ENCODE measurements at places on chromosomes 16 and 17.

DNA sequence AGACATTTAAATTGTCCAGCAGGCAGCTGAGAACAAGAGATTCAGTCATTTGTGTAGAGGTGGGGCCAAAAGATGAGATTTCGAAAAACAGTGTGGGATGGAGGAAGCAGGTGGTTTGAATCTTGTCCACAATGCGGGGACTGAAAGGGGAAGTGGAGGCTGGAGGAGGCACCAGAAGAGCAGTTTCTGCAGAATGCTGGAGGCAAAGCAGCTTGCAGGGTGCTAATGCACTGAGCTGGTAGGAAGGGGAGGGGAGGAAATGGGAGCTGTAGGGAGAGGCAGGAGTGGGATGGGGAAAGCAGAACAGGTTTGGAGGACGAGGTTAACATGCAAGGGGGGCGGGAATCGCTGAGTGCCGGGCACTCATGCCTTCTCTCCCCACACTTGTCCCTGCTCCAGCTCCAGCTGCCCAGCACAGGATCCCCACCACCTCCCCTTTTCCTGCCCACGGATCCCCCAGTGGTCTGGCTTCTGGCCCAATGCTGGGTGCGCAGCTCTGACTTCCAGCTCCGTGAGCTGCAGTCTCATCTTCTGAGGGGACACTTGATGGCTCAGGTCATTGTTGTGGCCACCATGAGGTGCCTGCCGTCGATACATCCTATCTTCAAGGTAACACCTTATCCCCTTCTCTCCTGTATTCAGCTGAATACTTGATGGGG lies 9.4 kb downstream of the C17orf100 start:
- DNase-seq = no peak

DNA sequence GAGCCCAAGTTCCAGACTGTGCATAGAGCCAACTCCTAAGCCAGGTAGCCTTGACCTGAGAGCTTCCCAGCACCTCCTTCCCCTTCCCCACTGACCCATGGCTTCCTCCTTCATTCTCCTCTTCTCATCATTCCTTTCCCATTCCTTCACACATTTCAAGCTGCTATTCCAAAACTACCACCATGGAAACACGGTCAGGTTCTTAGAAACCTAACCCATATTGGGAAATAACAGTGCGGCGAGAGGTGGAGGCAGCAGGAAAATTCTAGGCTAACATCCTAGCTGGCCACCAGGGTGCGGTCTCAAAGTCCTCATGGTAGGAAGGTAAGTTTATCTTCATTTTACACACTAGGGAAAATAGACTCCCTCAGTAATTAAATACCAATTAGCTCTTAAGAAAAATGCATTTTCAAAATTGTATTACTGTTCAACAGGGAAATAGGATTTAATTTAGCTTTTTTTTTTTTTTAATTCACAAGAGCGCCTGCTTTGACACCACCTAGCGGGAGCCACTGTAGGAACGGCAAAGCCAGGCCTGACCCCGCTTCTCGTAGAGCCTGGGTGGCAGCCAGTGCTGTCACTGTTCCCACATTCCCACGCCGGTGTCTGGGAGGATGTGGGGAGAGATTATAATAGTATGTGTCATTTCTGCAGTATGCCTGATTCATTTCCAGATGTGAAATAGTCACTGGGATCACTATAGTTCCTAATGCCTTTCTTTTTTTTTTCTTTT lies 14.0 kb upstream of the SPHK1 start:
- DNase-seq = no peak

DNA sequence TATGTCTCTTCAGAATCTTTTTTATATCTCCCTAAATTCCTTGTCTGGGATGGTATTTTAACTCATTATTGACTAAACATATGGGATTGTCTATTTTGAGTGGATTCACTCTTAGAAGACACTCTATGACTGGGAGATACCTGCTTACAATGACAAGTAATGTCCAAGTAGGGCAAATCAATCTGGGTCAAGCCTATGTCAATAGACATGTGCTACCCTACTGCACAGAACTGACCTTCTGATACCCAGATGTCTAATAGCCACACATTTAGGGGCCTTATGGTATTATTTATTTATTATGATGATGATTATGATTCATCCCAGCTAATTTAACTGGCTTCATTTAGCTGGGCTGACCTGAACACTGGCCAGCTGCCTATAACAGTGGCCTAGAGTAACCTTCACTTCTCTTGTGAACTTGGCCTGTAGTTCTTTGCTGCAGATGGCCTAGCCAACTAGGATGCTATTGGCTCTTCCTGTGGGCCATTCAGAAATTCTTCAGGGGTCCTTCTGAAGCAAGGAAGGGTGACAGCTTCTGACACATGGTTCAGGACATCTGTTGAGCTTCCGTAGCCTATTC lies 138.0 kb downstream of the ANKFN1 start:
- no peak for DNase-seq

DNA sequence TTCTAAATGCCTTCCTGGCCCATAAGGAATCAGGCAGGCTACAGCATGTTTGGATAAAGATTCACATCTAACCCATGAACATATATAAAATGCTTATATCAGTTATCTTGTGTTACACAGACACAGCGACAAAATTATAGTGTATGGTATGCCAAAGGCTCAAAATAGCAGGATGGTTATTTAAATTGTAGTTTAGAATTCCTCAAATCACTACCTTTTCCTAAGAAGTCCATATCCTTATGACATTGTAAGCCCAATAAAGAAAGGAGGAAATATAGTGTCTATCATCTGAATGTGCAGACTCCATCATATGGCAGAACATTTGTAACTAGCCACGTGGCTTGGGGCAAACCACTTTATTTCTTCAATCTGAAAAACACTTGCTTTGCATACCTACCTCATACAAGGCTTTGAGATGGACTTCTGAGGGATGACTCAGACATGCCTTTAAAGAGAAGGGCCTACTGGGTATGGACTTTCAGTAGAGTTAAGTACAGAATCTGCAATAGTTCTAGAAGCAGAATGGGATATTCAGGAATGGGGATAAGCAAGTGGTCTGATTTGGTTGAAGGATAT lies 12.1 kb upstream of the DHX8 start:
- no peak for DNase-seq

DNA sequence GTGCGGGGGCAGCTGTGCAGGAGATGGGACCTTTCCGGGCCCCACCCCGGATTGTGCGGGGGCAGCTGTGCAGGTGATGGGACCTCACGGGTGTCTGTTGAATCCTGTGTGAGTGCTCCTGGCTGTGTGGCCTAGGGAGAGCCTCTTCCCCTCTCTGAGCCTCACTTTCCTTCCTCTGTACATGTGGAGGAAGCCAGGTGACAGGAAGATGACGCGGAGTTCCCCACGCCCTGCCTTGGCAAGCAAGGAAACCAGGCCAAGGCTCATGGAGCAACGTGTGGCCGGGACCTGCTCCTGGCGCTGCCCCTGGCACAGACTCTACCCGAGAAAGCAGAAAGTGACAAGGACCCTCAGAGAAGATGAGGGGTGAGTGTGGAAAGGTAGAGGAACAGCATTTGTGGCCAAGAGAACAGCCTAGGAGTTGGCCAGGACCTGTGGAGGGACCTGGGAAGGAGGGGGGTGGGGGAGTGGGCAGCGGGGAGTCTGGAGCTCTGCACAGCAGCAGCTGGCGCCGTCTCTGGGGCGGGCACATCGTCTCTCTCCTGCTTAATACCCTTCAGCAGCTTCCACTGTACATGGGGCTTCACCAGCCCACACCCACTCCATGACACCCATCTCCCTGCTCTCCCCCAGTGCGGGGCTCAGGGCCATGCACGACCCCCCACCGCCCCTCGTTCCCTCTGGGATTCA lies 38.4 kb upstream of the PABPN1L start:
- no peak for DNase-seq

DNA sequence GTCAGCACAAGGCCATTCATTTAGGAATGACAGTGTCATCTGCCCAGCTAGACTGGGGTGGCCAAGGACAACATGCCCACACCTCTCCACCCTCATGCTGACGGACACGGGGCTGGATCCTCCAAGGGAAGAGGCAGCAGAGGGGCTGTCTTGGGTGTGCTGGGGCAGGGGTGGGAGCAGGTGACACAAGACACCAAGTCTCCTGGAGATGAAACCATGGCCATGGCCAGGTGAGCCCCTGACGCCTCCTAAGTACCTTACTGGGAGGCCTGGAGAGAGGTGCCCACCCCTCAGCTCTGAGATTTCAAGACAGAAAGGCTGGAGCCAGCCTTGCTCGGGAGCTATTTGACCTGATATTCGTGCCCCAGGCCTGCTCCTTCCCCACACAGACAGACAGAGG lies 9.0 kb upstream of the RASD1 start:
- DNase-seq = no peak

- no peak for DNase-seq
Measured at GRCh38 chr17:62032480-62032879, 32.6 kb downstream of the MED13 start.

- no peak for DNase-seq
Measured at GRCh38 chr16:76748461-76749348, 442.3 kb upstream of the MON1B start.

DNA sequence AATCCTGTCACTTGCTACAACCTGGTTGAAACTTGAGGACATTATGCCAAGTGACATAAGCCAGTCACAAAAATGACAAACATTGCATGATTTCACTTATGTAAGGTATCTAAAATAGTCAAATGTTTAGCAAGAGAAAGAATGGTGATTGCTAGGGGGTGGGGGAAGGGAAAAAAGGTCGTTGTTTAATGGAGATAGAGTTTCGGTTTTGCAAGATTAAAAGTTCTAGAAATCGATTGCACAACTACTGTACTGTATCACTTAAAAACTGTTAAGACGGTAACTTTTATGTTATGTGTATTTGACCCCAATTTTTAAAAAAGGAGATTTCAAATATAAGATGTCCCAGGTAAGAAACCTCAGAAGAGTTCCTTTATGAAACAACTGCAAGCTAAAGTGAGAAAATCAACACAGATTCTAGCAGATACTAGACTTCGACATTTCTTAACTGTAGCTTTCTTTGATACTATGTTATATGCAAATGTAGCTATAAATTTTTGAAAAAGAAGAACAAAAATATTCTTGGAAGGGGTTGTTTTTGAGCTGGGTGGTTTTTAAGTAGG lies 5.9 kb downstream of the MEOX1 start:
- DNase-seq = no peak

DNA sequence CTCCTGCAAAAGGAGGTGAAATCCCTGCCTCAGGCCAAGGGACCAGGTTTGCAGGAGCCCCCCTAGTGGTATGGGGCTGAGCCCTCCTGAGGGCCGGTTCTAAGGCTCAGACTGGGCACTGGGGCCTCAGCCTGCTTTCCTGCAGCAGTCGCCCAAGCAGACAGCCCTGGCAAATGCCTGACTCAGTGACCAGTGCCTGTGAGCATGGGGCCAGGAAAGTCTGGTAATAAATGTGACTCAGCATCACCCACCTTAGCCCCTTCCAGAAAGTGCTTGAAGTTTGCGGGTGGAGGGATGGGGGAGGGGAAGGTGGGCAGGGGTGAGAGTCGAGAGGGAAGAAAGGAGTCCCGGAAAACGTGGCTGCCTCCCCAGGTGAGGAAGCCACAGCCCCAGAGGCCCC lies 2.1 kb downstream of the MC1R start:
- no peak for DNase-seq

GRCh38 chr16:75942936-75943335 lies 216.6 kb upstream of the CPHXL start:
- no peak for DNase-seq

DNA sequence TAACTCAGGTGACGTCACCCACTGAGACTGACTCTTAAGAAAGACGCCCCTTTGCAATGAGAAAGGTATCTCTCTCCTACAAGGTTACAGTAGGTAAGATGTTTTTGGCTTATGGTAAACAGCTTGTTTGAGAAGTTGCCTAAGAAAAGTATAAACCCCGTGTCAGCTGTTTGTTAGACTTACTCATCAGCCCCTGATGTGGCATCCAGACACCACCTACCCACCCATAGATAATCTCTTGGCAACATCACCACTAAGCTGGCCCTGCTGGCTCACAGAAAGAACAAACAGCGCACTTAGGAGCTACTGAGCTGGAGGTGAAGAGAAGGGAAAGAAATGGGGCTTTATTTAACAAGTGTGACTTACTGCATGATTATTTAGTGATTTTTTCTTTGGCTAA lies 121.0 kb downstream of the PARN start:
- no peak for DNase-seq

- no peak for DNase-seq
Measured at GRCh38 chr17:20999841-21000532, 42.8 kb downstream of the USP22 start.

- no peak for DNase-seq
Measured at GRCh38 chr17:2694381-2695242, 17.0 kb downstream of the CLUH start.

DNA sequence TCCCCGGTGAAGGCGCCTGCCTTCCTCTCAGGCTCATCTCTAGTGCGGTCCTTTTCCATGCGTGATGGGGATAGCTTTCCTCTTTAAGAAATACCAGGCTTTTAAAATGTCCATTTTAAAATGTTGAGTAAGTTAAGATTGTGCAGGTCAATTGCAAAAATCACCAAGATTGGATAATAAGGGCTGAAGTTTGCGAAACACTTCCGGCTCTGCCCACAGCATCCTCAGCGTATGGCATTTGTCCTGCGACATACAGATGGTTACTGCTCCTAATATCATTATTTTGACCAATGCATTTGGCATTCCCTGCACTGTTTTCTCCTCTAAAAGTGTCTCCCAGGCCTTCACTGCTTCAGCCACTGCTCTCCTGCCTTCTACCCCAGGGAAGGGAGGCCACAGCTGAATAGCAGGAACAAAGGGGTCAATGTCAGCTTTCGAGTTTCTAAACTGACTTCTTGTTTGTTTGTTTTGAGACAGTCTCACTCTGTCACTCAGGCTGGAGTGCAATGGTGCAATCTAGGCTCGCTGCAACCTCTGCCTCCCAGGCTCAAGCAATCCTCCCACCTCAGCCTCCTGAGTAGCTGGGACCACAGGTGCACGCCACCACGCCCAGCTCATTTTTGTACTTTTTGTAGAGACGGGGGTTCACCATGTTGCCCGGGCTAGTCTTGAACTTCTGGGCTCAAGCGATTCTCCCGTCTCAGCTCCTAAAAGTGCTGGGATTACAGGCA lies 91.9 kb downstream of the CRISPLD2 start:
- DNase-seq = no peak

GRCh38 chr16:48438414-48438813 lies 53.2 kb upstream of the SIAH1 start:
- no peak for DNase-seq

DNA sequence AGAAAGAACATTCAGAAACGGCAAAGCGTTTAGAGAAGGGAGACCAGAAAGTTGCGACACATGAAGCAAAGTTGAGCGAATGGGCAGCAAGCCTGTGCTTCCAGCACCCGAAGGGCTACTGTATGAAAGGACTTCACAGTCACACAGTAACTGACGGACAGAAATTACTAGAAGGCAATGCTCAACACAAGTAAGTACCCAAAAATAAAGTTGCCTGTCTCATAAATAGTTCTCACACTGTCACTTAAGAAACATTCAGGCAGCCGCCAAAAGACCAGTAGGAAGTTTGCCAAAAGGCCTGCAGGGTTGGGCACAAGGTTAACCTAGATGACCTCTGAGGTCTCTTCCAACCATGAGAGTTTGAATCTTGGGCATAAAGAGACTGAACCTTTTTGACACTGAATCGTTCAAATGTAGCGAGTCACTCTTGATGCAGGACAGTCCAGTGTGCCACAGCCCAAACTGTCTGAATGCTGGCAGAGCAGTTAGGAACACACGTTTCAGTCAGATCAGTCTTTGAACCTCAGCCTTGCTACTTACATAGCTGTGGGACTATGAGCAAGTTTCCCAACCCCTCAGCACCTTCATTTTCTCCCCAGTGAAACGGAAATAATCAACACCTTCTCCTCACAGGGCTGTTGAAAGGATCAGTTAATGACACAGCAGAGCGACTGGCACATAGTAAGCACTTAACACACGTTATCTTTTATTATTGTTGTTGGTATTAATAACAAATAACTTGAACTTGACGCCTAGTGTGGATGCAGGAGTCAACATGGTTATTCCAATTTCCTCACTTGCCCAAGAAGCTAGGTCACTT lies 10.4 kb downstream of the NCBP3 start:
- DNase-seq = no peak

- DNase-seq = no peak
Measured at GRCh38 chr16:16992975-16993765, 477.6 kb downstream of the XYLT1 start.
